Activated T-helper 1 cell treated with anti-CD3 and anti-CD28 coated beads, Interleukin-2, amount 50 U/mL, for 16 hours (primary cell): ENCODE measurements at places on chromosomes 2 and 18.

DNA sequence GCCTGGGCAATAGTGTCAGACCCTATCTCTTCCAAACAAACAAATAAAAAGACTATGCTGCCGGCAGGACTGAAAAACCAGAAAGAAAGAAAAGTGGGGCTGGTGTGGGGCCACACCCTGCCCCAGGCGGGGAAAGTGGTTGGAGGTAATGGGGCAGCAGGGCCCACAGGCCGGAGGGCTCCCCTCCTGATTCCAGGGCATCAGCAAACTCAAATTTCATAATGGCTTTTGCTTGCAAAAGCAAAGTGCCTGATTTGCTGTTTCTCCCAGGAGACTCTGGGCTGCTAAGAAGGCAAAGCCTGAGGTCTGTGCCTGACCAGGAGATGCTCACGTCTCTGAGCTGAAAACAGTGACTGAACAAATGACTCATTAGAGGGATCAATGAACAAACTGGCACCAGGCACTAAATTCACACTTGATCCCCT lies 121.9 kb downstream of the HDAC4 start:
- no peak for DNase-seq

DNA sequence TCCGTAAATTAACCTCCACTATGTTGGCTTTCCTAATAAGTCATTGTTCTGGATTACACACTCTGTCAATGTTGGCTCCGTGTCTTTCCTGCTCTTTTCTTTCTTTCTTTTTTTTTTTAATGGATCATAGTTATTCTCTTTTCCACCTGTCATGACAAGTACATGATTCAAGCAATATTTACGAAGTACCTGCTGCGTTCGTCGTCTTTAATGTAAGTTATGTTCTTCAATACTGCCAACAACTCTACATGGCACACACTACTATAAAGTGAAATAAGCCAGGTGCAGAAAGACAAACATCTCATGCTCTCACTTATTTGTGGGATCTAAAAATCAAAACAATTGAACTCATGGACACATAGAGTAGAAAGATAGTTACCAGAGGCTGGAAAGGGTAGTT lies 239.1 kb downstream of the SCG2 start:
- DNase-seq = no peak

DNA sequence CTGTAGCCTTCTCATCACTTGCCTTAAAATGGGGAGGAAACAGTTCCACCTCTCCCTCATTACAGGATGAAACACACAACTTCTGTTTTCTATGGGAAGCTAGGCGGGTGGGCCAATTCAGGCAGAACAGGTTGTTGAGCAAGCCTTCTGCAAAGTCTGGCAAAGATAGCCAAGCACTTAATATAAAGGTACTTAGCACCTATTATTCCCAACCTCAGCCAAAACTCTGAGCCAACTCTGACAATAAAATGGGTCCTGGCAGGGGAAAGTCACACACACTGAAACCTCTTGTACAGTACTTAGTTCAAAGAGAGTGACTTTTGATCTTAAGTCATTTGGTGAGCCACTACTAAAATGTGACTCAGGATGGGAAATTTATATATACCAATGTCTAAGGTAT lies 15.8 kb upstream of the SOCS6 start:
- no peak for DNase-seq

GRCh38 chr2:72917877-72918553 lies 696 bp downstream of the EMX1 start:
- no peak for DNase-seq

GRCh38 chr2:146392186-146392585 lies 1452.6 kb upstream of the ACVR2A start:
- no peak for DNase-seq

- no peak for DNase-seq
These were observed 13.4 kb downstream of the ATP8B1 start for GRCh38 chr18:57789759-57790158.

DNA sequence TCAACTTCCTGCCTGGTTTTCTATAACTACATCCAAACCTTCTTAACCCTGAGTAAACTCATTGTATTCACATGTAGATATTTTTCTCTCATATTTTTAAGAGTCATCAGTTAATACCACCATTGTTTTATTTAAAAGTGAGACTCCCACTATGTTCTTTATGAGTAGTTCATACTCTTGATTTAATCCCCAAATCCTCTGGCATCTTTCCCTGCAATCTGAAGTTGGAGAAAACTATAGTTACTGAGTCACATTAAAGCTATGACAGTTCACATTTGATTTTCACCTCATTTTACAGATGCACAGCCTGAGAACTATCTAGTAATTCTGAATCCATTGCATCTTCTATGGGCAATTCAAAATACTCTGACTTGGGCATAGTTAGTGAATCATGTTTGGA lies 1358.7 kb upstream of the NRXN1 start:
- no peak for DNase-seq

DNA sequence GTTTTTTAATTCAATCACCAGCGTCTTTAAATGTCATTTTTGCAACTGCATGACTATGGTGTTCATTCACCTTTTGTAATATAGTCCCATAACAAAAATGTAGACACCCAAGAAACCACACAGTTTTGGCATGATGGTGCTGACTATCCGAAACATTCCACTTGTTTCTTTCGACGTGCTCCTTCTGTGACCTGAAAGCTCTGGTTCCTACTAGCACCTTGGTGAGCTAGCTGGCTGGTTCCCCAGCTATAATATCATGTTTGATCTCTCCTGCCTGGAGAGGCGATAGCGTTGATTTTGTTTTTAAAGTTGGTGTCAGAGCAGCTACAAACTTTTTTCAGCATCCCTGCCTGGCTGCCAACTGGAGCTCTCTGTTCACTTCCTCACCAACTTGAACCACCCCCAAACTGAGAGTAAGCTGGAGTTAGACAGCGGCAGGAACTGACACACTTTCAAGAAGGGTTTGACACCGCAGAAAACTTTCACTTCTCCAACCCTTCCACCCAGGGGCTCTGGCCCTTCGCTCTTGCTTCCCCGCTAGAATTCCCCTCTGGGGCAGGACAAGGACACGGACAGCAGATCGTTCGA lies 1.1 kb downstream of the ATAD2B start:
- peak; percentile 17 for DNase-seq

DNA sequence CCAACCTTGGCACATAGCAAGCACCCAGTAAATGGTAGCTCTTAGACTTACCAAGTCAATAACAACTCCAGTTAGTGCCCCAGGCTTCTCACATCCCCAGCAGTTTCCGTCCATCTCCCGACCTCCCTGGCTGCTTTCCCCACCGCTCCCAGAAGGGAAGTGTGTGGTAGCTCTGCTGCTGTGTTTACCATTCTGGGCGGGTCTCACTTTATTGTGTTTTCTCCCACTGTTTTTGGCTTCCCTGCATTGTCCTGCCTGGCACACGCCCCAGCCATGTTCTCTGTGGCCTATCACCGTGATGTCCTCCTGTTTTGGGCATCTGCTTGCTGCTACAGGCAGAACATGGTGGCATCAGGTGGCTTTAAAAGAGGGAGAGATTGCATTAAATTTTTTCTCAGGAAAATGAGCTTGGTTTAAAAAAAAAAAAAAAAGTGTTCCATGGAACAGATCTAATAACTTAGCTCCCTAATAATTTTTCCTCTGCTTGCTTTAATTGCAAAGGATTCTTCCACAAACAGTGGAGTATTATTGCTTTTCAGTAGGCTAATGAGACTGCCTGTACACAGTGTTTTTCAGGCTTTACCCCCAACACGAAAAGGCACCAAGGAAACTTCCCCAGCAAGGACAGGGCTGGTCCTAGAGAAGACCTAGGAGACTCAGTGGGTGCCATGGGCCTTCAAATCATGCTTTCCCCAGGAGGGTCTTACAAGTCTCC lies 8.0 kb upstream of the COX7A2L start:
- DNase-seq = no peak

DNA sequence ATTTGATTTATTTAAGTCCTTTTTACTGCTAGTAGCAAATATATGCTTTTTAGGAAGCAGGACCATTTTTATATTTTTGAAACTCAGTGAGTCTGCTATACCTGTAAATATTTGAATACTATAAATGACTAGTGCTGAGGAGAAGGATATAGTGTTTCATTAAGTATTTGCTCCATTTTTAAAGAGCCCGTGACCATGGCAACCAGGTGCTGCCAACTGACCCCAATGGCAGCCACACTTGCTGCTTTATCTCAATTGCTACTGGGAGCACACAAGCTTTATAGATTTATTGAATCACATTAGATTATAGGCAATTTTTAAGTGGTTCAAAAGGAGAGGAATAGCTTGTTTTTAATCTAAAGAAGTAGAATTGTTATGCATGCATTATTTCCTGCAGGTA lies 142.0 kb downstream of the SCG2 start:
- DNase-seq = no peak

- no peak for DNase-seq
These were observed 1142.3 kb downstream of the RPIA start for GRCh38 chr2:89833780-89834117.

DNA sequence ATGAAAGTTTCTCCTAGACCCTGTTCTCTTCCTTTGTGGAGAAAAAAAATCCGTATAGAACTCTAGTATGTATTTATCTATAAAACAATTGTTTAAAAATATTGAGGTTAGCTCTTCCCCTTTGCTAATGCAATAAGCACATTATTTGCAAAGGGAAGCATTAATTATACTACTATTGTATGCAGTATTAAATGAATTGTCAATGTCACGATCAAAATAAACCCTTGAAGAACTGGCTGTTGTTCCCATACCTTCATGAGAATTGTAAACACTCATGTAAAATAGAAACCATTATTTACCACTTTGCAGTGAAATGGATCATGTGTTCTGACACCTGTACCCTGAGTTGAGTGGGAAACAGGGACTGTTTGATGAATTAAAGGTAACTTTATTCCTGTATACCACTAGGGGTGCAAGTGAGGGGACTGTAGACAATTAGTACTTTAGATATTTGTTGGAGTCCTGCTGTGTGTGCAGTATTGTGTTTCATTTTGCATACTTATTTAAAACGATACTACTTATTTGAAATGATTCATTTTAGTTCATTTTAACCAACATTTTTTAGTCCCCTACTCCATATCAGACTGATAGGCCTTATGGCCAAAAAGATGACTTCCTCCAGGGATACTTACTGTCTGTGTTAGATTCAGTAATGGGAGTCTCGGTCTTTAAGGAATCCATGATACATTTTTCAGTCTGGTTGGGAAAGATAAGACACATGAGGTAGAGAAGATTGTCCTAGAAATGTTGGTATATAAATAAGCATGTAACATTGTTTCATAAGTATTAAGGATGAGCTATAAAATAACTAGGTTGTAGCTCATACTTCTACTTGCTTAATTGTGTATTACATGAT lies 7.9 kb downstream of the PKP4 start:
- DNase-seq = no peak

DNA sequence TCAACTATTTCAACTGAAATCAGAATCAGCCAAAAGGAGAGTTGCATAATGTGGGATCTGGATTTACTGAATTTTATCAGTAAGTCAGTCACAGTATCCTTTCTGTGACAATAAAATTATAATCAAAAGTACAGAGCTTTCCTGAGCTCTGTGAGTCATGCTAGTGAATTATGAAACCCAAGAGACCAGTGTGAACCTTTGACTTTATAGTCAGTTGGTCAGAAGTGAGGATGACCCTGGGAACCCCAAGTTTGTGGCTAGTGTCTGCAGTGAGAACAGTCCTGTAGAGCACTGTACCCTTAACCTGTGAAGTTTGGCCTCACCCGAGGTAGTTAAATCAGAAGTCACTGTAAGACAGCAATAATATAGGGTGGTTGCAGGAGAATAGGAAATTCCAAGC lies 381.7 kb downstream of the CDH19 start:
- DNase-seq = no peak

DNA sequence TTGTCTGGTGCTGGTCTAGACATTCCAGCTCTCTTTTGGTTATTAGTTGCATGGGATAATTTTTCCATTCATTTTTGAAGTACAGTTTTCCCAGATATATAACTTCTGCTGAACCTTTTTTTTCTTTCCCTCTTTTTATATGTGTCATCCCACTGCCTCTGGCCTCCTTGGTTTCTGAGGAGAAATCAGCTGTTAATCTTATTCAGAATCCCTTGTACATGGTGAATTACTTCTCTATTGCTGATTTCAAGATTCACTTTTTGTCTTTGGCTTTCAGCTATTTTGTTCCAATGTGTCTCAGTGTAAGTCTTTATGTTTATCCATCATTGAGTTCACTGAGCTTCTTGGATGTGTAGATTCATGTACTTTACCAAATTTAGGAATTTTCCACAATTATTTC lies 99.7 kb downstream of the ARHGEF4 start:
- no peak for DNase-seq

DNA sequence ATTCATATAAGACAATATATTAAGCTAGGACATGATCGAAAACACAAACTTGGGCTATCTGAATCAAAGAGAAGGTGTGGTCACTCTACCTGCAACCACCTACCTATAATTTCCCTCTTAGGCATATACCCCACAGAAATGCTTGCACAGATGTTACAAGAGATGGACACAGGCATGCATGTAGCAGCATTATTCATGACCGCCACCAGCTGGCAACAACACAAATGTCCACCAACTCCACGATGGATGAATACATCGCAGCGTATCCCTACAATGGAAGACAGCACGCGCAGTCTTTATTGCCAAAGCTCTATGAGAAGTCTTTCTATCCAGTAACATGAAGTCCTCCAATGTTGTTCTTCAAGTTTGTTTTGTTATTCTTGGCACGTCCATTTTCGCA lies 90.8 kb downstream of the ARL4C start:
- DNase-seq = no peak

DNA sequence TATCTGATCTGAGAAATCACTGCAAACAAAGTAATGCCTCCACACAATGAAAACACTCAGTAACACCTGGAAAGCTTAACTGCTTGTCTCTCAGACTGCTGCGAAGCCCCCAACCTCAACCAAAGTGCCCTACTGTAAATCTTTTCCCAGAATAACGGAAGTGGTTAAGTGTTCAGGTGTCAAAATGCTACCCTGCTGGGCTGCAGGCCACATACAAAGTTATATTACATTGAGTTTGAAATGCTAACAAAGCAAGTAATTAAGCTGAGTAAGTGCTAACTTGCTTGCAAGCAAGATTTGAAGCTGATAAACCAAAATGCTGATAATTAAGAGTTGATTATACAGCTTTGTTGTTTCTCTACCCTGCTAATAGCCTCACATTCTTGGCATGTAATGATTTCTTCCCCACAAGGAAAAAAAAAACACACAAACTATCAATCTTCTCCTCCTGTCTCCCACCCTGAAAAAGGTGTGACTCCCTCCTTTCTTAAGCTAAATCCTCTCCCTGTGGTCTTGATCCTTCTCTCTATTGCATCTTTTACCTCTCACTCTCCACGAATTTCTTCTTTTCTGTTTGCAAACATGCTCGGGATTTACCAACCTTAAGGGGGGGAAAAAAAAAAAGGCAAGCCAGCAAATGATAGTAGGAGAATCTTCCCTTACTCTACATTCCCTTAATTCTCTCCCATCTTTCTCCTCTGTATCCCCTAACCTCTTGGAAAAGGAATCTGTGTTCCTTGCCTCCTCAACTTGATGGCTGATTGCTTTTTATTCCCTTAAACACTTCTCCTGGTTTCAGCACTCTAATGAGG lies 266.8 kb upstream of the SIX3 start:
- DNase-seq = no peak

- no peak for DNase-seq
These were observed 169.2 kb downstream of the GLI2 start for GRCh38 chr2:120904830-120905234.
